ENCODE measurements at places on chromosomes 1 and 21.

DNA sequence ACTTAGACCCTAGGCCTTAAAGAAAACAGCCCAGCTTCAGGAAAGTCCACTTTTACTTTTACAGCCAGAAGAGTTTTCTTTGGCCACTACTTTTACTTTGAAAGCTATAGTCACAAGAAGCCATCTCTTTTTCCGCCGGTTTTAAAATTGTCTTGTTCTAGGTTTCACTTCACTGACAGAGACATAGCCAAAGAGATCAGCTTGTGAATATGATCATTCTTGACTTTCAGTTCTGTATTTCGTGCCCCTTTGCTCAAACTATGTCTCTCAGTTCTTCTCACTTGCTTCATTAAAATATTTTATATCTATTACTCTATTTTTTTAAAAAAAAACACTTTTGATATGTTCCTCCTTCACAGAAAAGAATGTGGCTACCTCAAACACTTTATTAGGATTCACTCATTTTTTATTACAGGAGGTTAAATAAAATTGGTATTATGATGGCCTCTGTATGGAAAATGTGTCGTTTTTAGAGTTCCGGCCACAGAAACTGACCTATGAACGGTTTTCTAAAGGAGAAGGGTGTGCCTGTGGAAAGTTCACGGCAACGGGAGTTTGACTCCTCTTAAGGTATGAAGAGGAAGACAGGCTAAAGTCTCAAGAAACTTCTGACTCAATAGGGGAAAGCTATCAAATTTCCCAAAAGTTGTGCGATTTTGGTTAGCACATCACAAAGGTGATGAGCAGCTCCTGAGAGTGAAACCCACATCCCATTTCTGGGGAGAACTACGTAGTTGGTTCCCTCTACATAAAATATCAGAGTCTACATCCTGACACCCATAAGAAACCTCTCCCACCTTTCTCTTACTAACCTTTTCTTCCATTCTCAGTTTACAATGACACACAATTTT lies 1.2 kb downstream of the MCOLN2 start:
- no peak for DNase-seq

GRCh38 chr1:186845576-186846210 lies 16.9 kb downstream of the PLA2G4A start:
- no peak for DNase-seq

DNA sequence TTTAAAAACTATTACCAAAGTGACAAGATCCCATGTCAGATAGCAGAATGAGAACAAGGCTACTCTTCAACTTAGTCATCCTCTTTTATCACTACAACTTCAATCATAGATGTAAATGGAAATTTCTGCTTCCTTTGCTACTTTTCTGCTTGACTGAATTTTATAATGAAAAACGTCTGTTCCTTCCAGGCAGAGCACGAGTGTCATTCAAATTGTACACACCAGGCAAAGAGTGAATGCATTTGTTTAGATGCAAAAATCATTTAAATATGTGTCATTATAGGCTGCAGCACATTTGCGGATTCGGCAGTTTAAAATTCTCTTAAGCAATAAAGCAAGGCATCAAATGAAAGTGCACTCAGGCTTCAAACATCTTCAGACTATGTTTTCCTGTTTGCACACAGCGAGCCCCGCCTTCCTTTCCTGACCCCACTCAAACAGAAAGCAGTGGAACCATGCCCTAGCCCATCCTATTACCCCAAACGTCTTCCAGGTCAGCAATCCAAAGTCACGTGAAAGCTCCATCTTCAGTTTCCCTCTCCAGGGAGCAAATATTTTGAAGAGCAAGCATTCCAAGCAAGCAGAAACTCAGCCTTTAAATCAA lies 99.6 kb downstream of the APP start:
- DNase-seq: no peak

GRCh38 chr1:222370913-222371675 lies 176.8 kb downstream of the HHIPL2 start:
- DNase-seq: peak; percentile 85

- peak; percentile 79 for DNase-seq
These were observed 53.5 kb upstream of the CNTN2 start for GRCh38 chr1:204989266-204990058.

- no peak for DNase-seq
These were observed 261.5 kb downstream of the ADGRL2 start for GRCh38 chr1:82062206-82062605.

- DNase-seq: no peak
These were observed 96.6 kb upstream of the ERRFI1 start for GRCh38 chr1:8122477-8123407.

GRCh38 chr1:58664881-58665280 lies 35.0 kb downstream of the MYSM1 start:
- DNase-seq: no peak

GRCh38 chr1:161738627-161739287 lies 10.8 kb upstream of the DUSP12 start:
- DNase-seq: peak; percentile 74

DNA sequence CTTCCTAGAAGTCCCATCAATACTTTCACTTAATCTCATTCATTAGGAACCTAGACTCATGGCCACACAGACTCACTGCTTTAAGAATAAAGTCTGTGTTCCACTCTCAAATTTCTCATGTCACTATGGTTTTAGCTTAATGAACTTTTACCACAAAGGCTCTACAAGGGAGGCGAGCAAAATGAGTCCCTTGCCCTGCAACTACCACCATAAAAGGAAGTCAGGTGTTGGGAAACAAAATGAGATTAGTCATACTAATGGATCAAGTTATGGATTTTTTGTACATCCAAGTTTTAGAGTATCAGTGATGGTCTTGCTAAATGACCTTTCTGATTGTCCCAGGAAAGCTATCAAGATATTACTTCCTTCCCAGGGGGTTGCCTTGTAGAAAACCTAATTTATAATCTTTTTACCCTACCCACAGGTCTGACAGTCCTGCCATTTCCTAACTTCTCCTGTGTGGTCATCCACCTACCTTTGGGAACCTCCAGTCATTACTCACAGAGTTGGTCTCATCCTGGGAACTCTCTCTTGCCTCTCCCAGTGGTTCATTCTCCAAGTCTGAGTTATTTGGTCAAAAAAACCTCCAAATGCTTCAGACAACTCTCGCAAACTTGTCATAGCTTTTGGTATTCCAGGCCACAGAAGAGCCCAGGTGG lies 51.8 kb upstream of the SLC16A1 start:
- peak; percentile 75 for DNase-seq

DNA sequence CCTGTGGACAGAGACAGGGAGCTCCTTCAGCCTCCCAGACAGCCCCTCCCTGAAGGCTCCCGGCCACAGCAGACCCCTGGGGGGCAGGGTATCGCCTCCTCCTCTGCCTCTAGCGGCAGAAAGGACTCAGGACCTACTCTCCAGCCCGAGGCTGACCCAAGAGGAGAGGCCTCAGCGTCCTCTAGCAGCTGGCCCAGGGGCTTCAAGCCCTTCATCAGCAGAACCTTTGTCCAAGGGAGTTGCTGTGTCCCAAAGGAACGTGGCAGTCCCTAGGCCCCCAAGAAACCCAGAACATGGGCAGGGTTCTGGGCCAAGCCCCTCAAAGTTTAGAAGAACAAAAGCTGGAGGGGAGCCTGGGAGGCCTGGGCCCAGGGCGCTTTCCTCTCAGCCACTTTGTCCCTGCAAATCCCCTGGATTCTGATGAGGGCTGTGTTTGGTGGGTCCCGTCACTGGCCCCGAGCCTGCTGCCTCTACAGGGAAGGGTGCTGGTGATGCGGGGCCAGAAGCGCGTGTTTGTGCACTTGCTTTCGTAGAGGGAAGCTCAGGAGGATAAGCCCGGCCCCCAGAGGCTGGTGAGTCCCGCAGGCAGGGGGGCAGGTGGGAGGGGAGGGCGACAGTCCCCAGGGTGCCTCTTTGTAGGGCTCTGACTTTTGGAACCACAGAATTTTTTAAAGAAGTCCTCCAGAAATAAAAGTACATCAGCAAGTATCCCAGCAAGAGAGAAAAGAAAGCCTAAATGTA lies 13.3 kb downstream of the ITGB2 start:
- no peak for DNase-seq

All from mammary epithelial cell (primary cell).